ENCODE measurements at places on chromosomes 2 and 18.

- DNase-seq = no peak
These were observed 591.0 kb downstream of the ARHGAP15 start for GRCh38 chr2:143720095-143720664.

GRCh38 chr2:189086710-189087109 is 92.9 kb downstream of the COL5A2 start:
- no peak for DNase-seq

GRCh38 chr18:66999003-66999402 is 395.1 kb upstream of the CDH19 start:
- no peak for DNase-seq

DNA sequence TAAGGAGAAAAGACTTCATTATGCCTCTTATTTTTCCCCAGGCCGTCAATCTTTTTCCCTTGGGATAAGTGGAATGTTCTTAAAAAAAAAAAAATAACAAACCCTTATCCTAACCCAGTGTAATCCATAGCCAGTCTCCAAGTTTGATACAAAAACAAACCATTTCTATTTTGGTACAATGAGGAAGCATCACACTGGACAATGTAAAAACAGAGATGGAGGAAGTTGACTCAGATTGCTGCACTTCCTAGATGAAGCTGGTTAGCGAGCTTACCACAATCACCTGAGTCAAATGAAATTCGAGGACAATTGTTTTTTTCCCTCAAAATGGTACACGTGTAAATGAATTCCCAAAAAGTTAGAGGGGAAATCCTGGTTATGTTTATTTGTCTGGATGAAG is 259.7 kb downstream of the TCF4 start:
- no peak for DNase-seq

GRCh38 chr2:165013944-165014619 is 58.8 kb upstream of the SLC38A11 start:
- DNase-seq = no peak

DNA sequence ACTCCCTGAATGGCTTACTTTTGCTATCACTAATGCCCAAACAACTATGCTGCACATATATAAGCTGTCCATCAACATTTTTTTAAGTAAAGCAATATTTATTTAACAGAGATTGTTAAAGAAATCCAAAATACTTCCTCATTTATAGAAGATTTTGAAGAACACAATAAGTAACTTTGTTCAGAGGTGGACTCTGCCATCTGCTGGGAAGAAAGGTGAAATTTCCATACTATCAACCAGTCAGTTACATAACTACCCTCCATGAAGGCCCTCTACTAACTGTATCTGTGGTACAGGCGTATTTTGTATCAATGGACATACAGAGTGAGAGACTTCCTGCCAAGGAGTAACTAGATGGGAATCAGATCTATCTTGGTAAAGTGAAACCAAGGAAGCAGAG is 106.0 kb downstream of the DTNB start:
- no peak for DNase-seq

Data from stimulated activated CD8-positive, alpha-beta memory T cell treated with anti-CD3 and anti-CD28 coated beads, Interleukin-7, amount 100 ng/mL, for 4 hours (primary cell).